ENCODE measurements at places on chromosomes 11 and 22.
A peak's percentile ranks its signal among the peaks of the same experiment; 100 is the strongest.

DNA sequence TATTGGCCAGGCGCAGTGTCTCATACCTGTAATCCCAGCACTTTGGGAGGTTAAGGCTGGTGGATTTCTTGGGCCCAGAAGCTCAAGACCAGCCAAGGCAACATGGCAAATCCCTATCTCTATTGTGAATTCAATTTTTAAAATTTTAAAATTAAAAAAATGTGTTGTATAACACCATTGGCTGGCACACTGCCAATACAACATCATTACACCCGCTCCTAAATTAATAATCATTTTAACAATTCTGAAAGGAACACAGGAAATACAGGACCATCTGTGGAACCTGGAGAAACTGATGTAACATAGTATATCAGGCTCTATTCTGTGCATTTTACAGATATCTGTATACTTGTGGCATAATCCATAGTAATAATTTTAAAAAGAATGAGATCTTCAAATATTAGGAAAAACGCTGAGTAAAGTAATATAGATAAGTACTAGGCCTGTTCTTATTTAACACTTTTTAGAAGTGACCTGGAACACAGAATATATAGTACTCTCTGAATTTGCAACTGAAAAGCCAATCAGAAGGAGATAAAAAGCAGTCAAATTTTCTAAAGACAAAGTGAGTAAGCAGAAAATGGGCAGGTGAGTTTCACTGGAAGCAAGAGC, 124.3 kb downstream of the APOL5 start:
- DNase-seq = no peak

GRCh38 chr22:38927033-38927781, 30.2 kb upstream of the APOBEC3A start:
- no peak for DNase-seq

DNA sequence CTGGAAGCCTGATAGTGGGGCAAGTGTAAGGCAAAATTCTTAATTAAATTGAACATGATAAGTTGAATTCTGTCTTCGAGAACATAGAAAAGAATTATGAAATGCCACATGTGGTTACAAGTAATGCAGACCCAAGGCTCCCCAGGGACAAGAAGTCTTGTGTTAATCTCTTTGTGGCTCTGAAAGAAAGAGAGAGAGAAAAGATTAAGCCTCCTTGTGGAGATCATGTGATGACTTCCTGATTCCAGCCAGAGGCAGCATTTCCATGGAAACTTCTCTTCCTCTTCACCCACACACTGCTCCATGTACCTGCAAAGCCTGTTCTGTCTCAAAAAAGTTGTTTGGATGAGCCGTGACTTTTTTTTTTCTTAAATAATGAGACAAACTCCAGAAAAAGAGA, 1.9 kb upstream of the TYR start:
- DNase-seq = no peak

- DNase-seq = no peak
Measured at GRCh38 chr11:61488651-61489291, 19.8 kb upstream of the LRRC10B start.

DNA sequence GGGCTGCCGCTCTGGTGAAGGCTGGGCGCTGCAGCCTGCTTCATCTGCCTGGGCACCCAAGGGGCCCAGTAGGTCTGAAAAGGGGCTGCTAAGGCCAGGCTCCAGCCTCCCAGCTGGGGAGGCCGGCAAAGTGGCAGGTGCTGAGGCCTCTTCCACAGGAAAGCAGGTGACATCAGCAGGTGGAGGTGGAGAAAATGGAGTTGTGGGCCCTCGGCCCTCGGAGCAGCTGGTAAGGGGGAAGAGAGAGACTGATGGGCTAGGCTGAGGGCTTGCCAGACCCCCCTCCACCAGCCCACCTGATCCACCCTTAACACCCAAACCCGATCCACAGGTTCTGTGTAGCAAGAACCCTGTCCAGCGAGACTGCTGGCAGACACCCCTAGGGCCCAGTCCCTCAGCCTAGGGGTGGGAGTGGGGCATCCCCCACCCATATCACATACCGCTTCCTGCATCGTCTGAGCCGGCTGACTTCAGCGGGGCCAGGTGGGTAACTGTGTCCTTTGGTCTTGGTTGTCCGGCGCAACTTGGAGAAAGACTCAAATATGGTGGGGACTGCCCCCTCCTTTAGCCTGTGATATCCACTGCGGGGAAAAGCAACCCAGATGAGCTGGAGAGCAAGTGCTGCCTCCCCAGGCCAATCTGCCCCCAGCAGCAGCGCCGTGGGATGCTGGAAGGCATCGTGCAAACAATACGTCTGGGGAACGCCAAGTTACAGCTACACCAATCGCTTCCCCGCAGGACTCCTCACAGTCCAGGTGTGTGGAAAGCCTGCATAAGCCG, 1.5 kb downstream of the THAP7 start:
- DNase-seq = no peak

DNA sequence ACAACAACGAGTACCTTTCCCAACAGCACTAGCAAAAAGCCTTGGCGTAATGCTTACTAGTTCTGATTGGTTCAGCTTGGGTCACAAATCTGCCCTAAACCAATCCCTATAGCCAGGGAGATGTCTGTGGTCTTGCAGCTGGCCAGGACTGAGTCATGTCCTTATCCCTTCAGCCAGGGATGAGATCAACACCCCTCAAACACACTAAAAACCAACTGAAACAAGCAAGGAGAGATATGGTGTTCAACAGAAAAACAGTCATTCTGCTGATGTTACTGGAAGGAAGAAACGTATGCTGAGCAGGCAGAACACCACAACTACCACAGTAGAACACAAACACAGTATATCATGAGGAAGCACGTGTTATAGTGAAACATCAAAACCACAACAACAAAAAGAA, 375.6 kb downstream of the LARGE1 start:
- no peak for DNase-seq

DNA sequence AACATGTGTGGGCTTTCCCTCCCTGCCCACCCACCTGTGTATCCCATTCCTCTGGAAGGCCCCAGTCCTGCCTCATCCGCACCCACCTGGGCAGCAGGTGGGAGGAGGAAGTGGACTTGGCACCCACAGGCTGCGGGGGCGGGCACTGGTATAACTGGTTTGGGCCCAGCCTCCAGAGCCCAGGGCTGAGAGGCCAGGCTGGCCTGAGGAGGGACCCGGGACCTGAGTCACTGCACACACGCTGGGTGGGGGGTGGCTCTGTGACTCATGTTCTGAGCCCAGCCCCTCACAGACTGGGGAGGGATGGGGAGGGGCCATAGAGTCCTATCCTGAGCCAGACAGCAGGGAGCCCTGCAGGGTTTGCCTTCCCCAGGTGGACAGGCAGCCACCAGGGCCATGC, 16.7 kb downstream of the PHLDA2 start:
- DNase-seq = no peak

DNA sequence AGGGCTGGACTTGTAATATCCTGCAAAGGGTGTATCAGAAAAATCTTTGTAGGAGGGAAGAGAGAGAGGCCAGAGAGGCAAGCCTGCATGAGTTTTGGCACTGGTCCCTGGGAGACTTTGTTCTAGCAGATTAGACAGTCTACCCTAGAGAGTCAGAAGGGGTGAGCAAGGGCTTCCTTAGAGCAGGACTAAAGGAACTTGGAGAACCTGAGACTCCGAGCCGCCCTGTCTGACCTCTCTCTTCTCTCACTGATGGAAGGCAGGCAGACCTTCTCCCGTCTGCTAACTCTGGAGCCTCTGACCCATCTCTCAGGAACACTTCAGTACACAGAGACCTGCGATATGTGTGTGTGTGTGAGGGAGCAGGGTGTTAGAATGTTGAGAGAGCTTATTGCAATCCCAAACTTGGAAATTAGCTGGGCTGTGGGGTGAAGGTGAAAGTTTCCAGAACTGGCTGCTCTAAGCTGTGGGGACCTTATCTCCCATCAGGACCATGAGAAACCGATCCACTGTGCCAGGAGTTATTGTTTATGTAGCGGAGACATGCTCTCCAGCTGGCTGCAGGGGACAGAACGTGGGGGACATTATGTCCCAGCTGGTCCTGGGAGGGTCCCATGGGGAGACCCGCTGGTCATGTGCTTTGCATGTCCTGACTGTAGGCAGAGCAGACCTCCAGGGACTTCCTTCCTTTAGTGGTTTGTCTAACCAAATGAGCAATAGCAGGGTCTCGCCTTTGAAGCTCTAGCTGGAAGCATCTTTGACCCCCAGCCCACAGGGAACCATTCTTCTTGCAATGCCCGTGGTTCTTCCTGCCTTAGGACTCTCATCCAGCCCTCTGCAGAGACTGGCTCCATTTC, 51.1 kb downstream of the TIMP3 start:
- no peak for DNase-seq

DNA sequence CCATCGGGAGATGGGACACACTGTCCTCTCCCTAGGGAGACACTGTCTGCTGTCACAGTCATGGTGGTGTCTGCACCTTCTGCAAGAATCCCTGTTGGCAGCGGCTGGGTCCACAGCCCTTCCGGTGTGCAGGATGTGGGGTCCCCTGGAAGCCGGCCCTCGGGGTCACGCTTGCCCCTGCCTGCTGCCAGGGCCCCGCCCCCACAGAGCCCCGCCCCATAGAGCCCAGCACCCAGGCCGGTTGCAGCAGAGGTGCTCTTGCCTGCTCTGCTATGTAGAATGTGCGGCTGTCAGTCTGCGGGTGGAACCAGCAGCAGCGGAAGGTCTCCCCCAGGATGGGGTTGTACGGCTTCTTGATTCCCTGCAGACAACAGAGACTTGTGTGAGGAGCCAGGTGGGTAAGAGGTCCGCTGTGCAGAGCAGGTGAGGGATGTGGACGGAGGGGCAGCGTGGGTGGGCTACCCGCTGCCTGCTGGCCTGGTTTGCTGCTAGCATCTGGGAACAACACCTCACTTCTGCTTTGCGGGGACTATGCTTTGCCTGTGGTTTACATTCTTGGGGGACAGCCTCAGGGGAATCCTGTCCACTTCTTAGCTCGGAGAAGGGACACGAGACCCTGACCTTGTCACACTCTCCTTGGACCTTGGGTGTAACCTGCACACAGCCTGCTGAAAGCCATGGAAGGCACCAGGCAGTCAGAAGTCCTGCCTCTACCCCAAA, 44.9 kb upstream of the CARS1 start:
- DNase-seq = no peak

DNA sequence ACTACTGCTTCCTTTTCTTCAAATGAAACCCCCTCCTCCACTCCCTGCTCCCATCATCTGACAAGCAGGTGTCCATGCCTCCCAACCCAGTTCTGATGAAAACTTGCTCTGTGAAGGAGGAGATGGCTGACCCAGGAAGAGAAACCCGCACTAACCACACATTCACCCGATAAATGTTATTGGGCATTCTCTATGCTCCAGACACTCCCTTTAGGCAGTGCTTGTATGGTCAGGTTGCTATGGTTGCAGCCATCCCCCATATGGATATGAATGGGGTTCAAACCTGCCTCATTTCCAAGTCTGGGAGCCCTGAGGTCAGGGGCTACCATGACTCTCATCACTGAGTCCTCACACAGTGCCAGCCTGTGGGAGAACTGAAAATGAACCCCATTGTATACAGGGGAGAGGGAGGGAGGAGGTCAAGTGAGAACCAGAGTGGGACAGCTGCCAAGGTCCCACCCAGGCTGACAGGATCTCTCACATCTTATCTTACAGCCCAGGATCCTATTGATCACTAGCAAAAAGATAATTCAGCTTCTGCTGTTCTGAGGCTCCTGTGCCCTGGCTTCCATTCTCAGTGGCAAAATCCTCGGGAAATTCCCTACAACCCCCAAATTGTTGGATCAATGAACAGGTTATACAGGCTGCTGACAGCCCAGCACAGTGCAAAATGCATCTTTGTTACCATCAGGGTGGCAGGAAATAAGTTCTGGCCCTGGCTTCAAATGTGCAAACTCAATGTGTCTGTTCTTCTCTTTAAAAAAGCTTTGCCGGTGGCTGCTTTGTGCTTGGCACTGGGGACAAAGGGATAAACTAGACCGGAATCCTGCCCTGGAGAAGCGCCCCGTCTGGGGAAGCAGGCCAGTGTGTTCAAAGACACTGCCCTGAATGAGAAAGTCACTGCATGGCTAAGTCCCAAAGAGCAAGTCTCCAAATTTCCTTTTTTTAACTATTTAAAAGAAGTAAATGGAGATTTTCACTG, 22.7 kb upstream of the ACER3 start:
- no peak for DNase-seq

DNA sequence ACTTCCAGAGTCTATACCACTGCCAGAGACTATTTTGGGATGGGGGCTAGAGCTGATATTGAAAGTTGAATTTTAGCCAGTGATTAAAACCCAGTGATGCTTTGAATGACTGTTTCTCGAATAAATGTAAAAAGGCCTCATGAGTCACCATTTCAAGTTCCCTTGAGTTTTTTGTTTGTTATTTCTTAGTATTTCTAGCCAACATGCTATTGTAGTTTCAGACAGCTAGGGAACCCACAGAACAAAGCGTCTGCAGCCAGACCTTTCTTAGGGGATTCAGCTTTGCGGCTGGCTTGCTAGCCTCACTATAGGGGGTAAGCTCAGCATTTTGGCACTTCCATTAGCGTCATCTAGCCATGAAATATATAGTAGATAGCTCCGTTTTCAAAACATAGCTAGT, 66.5 kb downstream of the DBX1 start:
- DNase-seq = no peak

GRCh38 chr22:39518996-39519680, 1.2 kb upstream of the ATF4 start:
- peak; percentile 34 for DNase-seq

GRCh38 chr11:124867700-124868099, 2.5 kb downstream of the ROBO3 start:
- DNase-seq = peak; percentile 38

DNA sequence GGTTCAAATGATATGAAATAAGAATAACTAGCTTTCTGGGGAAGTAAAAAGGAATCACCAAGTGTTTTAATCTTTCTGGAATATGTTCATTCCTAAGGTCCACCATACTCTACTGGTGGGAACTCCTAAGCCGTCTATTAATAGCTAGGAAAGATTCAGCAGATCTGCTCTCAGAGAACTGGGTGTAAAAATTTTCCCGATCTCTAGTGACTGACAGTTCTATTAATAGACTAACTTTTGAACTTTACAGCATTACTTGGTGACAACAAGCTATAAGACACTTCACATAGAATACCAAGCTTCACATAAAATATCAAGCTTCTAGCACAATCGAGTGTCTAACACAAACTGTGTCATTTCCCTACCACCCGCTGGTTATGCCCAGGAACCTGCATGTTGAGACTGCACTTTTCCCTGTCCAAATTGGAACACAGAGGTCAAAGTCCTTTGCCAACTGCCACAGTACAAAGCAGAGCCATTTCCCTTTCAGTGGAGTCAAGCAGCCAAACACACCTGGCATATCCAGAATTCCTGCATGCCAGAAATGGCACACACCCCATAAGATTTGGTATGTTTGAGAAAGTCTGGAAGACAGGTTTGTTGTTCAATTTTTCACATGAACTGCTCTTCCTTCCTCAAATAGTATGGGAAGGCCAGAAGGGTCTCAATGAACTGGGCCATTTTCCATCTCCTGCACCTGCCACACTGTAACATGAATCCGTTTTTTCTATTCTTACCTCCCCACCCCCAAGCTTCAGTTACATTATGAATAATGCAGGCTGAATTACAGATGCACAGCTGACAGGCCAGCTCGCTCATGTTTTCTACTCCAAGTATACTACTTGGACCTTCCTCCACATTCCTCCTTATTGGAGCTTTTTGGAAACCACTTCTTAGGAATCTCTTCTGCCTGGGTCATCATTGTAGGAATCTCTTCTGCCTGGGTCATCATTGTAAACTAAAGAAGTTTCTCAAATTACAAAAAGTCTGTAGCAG, 3.7 kb downstream of the OSBP start:
- no peak for DNase-seq
